ENCODE measurements at places on chromosomes 1 and 21.

GRCh38 chr1:64309431-64309831, 106.0 kb downstream of the UBE2U start:
- DNase-seq: no peak

DNA sequence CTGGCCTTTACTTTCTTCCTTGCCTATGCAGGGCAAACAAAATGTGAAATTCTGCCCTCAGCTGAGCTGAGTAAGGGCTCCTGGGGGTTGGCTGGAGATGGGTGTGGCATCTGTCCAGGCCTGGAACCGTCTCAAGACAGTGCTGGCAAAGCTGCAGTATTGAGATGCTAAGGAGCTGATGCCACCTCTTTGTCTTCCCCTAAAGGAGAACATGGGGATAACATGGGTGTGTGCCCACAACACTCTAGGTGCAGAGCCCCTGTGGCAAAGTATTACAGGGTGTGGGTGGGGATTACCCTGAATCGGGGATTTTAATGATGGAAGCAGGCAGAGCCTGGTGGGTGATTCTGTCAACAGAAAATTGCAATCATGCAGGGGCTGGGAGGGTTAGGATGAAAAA, 2.5 kb upstream of the ST3GAL3 start:
- no peak for DNase-seq

DNA sequence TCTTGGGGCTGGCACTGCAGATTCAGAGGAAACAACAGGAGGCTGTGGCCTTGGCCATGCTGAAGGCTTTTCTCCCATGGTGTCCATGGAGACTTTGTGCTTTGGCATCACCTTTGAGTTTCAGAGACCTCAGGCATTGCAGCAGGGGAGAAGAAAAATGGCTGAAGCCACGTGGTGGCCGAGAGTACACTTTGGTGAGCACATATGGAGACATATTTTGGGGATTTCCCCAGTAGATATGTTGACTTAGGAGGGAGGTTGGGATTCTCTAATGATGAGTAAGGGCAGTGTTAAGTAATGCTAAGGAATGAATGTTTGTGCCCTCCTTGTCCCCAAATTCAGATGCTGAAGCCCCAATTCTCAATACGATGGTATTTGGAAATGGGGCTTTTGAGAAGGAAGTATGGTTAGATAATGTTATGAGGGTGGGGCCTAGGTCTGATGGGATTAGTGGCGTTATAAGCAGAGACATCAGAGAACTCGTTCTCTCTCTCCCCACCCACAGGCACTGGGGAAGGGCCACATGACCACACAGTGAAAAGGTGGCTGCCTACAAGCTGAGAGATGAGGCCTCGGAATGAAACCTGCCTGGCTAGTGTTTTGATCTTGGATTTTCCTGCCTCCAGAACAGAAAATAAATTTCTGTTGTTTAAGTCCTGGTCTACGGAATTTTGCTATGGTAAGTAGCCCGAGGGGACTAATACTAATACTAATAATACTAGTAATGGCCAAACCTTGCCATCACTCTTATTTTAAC, 98.6 kb downstream of the TBX19 start:
- no peak for DNase-seq

- DNase-seq: no peak
Observed at GRCh38 chr1:162013289-162013688, 10.4 kb downstream of the OLFML2B start.

GRCh38 chr1:57162607-57163261, 196.9 kb upstream of the C8B start:
- no peak for DNase-seq

DNA sequence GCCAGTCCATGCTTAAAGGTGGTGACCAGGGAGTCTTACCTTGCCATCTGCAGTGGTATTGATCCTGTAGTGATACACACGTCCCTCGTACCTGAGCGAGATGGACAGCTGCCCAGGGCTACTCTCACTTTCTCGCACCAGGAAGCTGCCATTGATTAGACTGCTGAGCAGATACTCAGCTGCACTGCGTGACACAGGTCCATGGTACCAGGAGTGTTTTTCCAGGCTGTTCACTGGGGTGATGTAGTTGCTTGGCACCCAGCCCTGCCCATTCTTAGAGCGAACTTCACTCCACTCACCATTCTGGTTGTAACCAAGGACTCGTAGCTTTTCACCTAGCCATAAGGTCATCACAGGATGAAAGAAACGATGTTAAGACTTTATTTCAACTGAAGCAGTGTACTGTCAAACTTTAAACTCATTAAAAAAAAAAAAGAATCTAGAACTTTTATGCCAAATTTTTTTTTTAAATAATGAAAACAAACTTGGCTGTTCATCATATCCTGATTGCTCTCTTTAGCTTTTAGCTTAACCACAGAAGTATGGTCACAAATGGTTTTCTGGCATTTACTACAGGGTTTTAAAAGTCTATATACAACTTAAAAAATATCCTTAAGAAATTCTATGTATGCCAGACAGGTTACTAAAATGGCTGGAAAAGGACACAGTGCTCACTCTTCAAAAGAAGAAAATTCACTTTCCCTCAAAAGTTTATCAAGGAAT, 44.6 kb downstream of the TOR3A start:
- DNase-seq: no peak

DNA sequence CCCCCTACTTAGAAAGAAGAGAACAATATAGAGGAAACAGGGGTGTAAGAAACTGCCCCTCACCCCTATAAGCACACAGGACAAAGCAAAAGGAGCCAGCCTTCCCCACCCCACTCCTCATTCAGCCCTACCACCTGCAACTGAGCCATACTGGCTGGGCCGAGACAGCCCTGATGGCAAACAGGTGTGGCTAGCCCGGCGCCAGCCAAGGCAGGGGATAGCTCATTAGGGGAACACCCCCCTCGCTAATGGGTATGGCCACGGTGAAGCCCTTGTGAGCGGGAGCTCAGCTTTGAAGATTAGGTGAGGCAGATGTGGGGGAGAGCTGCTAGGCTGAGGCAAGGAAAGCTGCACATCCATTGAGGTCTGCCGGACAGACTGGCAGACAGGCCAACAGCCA, 65.5 kb downstream of the ERI3 start:
- DNase-seq: no peak

GRCh38 chr1:232613752-232614381, 16.1 kb downstream of the SIPA1L2 start:
- no peak for DNase-seq

DNA sequence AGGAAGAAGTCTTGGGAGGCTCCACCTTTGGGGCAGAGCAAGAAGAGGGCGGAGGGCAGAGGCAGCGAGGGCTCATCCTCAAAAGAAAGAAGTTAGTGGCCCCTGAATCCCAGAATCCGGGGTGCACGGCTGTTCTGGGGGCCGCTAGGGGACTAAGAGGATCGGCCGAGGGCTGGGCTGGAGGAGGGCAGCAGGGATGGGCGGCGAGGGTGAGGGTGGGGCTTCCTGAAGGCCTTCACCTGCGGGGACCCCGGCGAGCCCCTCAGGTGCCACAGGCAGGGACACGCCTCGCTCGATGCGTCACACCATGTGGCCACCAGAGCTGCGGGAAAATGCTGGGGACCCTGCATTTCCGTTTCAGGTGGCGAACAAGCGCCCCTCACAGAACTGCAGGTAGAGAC, 23.9 kb downstream of the COL6A1 start:
- DNase-seq: no peak

DNA sequence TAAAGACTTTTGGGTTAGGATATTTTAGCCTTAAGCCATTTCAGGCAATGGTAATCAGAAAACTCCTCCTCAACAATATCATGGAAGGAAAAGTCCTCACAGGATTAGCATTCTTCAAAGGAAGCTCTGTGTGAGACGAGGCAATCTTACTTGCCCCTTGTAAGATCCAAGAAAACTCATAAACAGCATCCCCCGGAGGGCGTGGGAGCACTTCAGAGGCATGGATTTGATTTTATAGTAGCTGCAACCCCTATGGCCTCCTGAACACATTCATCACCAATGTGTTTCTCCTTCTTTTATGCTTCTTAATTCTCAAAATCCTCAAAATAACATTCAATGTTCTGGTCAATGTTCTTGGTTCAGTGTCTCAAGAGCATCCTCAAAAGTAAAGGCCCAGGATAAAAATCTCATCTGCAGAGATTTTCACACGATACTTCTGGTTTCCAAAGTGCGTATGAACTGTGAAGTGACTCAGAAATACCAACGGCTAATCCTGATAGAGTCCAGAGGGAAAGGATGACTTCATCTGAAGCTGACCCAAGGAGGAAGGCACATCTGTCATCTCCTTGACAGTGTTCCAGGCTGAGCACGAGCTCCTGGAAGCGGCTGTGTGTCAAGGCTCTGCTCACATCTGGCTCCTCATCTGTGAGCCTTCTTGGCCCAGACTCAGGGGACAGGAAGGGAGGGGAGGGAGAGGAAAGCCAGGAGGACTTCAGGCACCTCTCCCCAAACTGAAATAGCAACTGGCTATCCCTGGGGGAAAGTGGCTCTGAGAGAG, 49.3 kb upstream of the PSEN2 start:
- no peak for DNase-seq

DNA sequence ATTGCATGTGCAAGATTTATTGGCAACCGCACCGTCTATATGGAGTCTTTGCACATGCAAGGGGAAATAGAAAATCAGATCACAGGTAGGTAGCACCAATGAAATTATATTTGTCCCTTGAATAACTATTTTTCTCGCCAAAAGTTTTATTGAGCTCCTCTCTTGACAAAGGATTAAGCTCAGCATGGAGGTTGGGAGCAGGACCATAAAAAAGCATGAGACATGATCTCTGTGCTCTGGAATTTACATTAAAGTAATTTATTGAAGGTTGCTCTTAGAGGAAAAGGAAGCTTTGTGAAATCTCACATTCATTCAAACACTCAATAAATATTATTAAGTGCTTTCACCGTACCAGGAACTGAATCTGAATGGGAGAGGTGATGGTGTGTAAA, 66.0 kb upstream of the UBE2U start:
- DNase-seq: no peak

DNA sequence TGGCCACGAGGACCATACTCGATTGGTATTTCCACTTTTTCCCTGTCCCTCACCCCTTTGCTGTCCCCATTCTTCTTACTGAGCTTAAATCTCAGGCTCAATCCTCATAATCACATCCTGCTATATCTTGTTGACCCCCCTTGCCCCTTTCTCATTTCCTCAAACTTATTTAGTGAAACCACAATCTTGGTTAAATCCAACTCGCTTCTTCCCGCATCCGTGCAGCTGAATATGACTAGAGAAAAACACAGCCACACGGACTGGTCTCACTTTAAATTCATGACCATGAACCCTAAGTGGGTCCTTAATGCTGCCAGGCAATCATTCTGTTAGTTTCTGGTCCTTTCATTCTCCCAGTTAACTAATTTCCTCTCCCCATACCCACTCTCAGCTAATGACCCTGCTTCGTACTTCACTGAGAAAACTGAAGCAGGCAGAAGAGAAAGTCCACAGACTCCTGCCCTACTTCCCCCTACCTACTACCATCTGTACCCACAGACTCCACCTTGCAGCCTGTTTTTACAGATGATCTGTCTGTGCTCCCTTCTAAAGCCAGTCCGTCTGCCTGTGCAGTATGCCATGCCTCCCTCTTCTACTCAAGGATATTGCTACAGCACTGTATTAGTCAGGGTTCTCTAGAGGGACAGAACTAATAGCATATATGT, 96.8 kb upstream of the LMO4 start:
- DNase-seq: no peak

All from activated CD8-positive, alpha-beta memory T cell treated with anti-CD3 and anti-CD28 coated beads, Interleukin-2, amount 10 ng/mL, durations not matched to agents 7 days and 5 days (primary cell).